Small intestine (tissue), 16 donors: ENCODE measurements at places on chromosomes 4 and X. TPM values are rescaled to one million over a fixed set of nuclear protein-coding genes. Genes with fewer than 3 reads are reported as not detected.

The UNC5C gene
- 2.9 TPM for polyA plus RNA-seq

The UCP1 gene
- not detected for polyA plus RNA-seq

The FAM47A gene
- not detected for polyA plus RNA-seq

The CDKL5 gene
- polyA plus RNA-seq, result 0.78 TPM

The LONRF3 gene
- polyA plus RNA-seq, result 2.3 TPM

The EVC2 gene
- 0.27 TPM for polyA plus RNA-seq

The PALLD gene
- 31.3 TPM for polyA plus RNA-seq

The ARMCX4 gene
- 3.7 TPM for polyA plus RNA-seq

The CLNK gene
- polyA plus RNA-seq, result 0.04 TPM

The MAGEA4 gene
- polyA plus RNA-seq, result not detected

The GPR78 gene
- not detected for polyA plus RNA-seq

The HEPH gene
- 60.5 TPM for polyA plus RNA-seq

The TLR2 gene
- 11.2 TPM for polyA plus RNA-seq

The HTRA3 gene
- 0.67 TPM for polyA plus RNA-seq

The CXorf38 gene
- 11.7 TPM for polyA plus RNA-seq

The AMOT gene
- polyA plus RNA-seq, result 2.4 TPM

The BRS3 gene
- not detected for polyA plus RNA-seq

The CPZ gene
- polyA plus RNA-seq, result 1.7 TPM

The FHDC1 gene
- 10.2 TPM for polyA plus RNA-seq

The GAGE12E gene
- not detected for polyA plus RNA-seq

The LNX1 gene
- polyA plus RNA-seq, result 6.4 TPM

The HMX1 gene
- not detected for polyA plus RNA-seq

The ARX gene
- polyA plus RNA-seq, result 0.31 TPM

The ARAP2 gene
- polyA plus RNA-seq, result 13.2 TPM

The ABLIM2 gene
- polyA plus RNA-seq, result 6.6 TPM

The HOPX gene
- polyA plus RNA-seq, result 11.9 TPM

The LDB2 gene
- polyA plus RNA-seq, result 3.2 TPM

The IL9R gene
- 0.40 TPM for polyA plus RNA-seq

The RS1 gene
- not detected for polyA plus RNA-seq

The CLCN4 gene
- polyA plus RNA-seq, result 2.7 TPM

The SSX4B gene
- not detected for polyA plus RNA-seq

The AR gene
- not detected for polyA plus RNA-seq

The TBX22 gene
- not detected for polyA plus RNA-seq

The ARSJ gene
- 14.4 TPM for polyA plus RNA-seq

The VEGFD gene
- polyA plus RNA-seq, result 1.1 TPM

The ARR3 gene
- polyA plus RNA-seq, result not detected

The FGF5 gene
- not detected for polyA plus RNA-seq

The TCP11X2 gene
- not detected for polyA plus RNA-seq

The FGB gene
- polyA plus RNA-seq, result 282 TPM

The PRSS12 gene
- 20.8 TPM for polyA plus RNA-seq

The RPL10 gene
- 5,653 TPM for polyA plus RNA-seq

The NALF2 gene
- polyA plus RNA-seq, result 0.53 TPM

The RNF150 gene
- 0.27 TPM for polyA plus RNA-seq

The GPR119 gene
- polyA plus RNA-seq, result 1.4 TPM

The XK gene
- 11.0 TPM for polyA plus RNA-seq

The P2RY4 gene
- polyA plus RNA-seq, result not detected

The RPGR gene
- polyA plus RNA-seq, result 15.7 TPM

The ERCC6L gene
- polyA plus RNA-seq, result 1.6 TPM
